Stimulated activated CD4-positive, alpha-beta T cell treated with anti-CD3 and anti-CD28 coated beads, TNF-alpha, amount 100 ng/mL, for 24 hours (primary cell): ENCODE measurements at places on chromosomes 11 and 22.

DNA sequence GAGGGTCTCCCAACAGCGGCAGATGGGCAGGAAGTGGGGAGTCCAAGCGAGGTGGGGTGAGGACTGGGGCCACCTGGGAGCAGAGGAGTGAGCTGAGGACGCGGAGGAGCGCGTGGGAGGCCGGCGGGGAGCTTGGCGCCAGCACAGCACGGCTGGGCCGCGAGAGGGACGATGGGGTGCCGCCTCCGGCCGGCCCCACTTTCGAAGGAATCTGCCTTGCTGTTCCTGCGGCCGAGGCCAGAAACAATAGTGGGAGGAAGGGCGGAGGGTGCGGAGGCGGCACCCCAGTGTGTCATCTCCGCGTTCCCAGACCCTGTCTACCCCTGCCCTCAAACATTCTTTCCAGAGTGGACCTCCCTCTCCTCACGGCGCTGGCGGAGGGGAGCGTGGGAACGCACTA is 5.5 kb downstream of the INS start:
- DNase-seq, result no peak

DNA sequence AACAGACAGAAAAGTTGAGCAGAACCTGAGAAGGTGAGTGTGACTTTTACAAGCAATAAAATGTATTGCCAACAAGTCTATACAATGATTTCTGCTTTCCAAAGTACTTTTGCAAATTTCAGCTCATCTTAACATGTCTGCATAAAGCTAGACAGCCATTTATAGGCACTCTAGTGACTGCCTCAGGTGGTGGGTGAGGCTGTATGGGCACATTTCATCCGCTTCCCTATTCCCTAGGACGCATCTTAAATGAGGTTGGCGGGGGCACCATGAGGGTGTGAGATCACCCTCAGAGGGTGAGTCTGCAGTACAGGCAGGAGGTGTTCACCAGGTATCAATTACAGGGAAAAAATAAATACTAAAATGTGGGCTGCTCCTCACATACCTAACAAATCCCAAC is 110.1 kb downstream of the ETS1 start:
- DNase-seq, result no peak

DNA sequence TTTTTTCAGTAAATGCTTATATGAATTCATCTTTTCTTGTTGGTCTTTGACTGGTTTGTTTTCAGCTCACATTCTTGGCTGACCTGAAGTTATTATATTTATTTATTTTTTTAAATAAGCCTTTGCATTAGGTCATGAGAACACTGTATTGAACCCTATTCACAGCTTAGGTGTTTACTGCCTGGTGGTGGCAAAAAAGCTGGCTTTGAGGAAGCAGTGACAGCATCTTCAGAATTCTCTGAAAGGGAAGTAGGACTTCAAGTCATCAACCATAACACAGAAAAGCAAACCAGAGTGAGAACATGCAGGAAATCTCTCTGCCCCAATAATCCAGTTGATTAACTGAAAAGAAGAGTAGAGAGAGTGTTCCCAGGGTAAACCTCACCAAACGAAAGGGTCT is 30.3 kb upstream of the MMP13 start:
- no peak for DNase-seq

DNA sequence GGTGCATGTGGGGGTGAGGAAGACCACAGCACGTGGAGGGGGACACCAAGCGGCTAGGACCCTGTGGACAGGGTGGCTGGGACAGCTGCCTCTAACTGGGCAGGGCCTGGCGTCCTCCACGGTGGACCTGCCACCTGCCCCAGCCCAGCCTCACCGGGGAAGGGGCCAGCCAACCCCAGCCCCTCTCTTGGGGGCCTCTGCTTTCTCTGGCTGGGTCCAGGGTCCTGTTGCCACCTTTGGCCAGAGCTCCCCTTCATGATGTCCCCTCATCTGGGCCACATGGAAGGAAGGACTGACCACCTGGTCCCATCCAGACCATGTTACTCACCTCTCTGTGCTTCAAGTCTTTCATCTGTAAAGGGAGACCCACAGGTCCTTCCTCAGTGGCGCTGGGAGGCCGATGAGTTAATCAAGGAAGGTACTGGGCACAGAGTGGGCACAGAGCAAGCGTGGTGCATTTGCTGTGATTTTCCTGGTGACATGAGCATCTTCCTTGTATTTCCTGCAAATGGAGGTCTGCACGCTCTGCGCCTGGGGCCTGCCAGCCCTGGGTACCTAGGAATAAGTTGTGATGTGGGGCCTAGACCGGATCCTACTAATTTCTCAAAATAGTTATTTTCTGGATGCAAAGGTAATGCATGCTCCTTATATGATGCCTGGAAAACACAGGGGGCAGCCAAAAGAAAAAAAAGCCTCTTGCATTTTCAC is 538.4 kb downstream of the TBC1D22A start:
- no peak for DNase-seq

GRCh38 chr11:101738452-101738851 is 154.6 kb upstream of the TRPC6 start:
- no peak for DNase-seq

- no peak for DNase-seq
Measured at GRCh38 chr11:120715239-120715638, 203.7 kb downstream of the GRIK4 start.

GRCh38 chr11:78795621-78796261 is 221.1 kb upstream of the NARS2 start:
- no peak for DNase-seq

DNA sequence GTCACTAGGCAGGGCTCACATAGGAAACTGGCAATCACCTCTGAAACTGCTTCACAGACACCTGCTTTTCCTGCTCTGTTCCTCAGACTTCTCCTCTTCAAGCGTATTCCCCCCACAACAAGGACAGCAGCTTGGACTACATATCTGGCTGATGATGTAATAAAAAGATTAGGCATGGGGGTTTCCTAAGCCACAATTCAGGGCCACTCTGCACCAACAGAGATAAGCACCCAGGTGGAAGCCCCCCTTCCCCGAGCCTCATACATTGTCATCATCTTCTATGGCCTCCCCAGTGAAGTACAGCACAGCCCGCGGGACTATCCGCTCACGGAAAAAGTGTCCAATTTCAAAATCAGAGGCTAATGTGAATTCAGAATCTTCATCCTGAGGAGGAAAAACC is 25.0 kb upstream of the PHLDA2 start:
- DNase-seq, result no peak

DNA sequence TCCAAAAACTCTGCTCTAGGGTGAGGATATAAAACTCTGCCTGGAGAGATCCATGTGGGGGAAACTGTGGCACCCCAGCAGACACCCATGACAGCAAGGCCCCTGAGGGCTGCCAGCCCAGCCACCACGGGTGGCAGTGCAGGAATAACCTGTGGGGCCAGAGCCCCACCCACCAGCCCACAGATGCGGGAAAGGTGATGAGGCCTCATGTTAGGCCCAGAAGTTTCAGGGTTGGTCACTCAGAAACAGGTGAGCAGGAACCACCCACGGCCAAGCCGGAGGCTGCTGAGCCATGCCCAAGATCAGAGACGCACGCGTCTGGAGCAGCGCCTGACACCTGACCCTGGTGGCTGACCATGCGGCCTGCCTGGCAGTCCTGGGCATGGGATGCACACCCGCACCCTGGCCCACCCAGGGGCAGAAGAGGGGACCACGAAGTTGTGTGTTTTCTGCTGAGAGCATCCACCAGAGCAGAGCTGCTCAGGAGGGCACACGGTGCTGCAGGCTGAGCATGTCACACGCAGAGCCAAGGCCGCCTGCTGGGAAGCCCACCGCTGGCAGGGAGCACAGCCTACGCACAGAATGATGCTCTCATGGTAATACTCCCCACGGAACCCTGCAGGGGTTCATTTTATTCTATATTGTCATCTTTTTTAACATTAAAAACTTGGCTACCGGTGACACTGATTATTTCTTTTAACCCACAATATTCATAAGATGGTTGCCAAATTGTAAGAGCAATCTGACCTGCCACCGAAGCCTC is 41.2 kb downstream of the DUSP8 start:
- no peak for DNase-seq

DNA sequence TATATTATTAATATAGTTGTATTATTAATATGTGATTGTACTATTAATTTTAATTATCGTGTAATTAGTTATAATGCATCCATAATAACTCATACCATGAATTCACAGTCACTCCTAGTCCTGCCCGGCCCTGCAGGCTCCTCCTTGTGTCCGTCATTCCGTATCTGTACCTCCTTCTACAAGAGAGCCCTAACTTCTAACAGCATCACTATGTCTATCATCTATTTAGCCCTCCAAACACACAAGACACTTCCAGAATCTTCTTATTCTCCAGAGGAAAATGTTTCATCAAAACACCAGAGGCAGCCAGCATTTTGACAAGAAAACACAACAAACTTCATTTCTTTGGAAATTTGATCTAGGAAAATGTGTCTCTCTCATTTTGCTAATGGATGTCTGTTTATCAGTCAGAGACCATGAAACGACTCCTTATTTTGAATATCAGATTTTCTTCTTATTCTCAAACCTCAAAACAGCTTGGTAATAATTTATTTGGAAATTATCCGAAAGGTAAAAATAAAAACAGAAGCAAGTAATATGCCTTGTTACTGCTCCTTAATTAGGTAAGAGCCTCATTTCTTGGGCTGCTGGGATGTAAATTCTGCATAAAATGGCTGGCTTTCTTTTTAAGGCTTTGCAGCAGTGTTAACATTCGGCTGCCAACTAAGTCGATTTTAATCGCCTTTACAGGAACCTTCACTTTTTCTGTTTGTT is 23.1 kb upstream of the SEPTIN5 start:
- no peak for DNase-seq
